ENCODE measurements at places on chromosomes 3 and 15.

- DNase-seq, result no peak
Observed at GRCh38 chr3:126468028-126468891, 7.4 kb downstream of the ZXDC start.

- no peak for DNase-seq
Observed at GRCh38 chr3:126491221-126492013, 15.7 kb upstream of the ZXDC start.

DNA sequence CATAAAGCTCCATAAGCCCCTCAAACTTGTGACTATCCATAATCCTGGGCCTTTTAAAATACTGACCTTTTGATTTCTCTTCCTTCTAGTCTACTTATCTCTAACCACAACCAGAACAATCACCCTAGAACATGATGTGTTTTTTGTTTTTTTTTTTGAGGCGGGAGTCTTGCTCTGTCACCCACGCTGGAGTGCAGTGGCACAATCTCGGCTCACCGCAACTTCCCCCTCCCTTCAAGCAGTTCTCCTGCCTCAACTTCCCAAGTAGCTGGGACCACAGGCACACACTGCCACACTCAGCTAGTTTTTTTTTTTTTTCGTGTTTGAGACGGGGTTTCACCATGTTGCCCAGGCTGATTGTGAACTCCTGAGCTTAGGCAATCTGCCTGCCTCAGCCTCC lies 25.1 kb downstream of the VPS39 start:
- DNase-seq, result no peak

- DNase-seq, result no peak
Observed at GRCh38 chr3:148880681-148881080, 15.6 kb downstream of the CPA3 start.

DNA sequence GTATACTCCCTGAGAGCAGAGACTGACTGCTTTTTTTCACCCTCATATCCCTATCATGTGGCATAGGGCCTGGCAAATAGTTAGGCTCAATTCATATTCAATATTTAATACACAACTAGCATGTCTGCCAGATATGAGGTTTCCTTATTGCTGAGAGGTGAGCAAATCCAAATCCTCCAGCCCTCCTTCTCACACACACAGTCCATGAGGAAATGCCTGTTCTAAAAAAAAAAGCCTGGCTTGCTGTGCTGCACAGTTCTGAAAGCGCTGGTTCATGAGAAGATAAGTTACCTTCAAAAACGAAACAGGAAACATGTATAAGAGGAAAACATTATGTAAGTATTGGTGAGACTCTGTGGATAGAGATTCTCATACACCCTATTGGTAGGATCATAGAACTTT lies 15.5 kb upstream of the ACAP2 start:
- no peak for DNase-seq

GRCh38 chr15:72503147-72503546 lies 29.0 kb downstream of the ARIH1 start:
- no peak for DNase-seq

GRCh38 chr3:13338231-13338630 lies 81.9 kb downstream of the NUP210 start:
- DNase-seq, result no peak

GRCh38 chr15:52503788-52504496 lies 24.7 kb downstream of the MYO5A start:
- DNase-seq, result no peak

DNA sequence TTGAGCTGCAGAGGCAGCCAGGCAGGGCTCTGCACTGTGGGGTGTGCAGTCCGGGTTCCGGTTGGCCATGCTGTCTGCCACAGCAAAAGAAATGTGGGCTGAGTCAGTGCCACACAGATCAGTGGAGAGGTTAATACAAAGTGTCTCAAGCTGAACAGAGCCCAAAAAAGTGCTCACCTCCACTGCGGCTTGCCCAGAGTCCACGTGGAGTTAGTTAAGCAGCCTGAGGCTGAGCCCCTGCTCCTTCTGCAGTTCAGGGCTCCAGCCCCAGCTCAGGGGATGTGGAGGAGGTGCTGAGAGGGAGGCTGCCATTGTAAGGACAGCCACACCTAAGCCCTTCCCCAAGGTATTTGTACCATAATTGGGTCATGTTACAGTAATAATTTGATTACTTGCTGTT lies 85.3 kb downstream of the LRRK1 start:
- no peak for DNase-seq

GRCh38 chr3:4980229-4981203 lies 1.3 kb downstream of the BHLHE40 start:
- peak; percentile 89 for DNase-seq
